Activated T-cell treated with anti-CD3 and anti-CD28 coated beads for 1 hour (primary cell): ENCODE measurements at places on chromosomes 2 and 18.
A peak's percentile ranks its signal among the peaks of the same experiment; 100 is the strongest.

- DNase-seq = no peak
Observed at GRCh38 chr2:237596520-237597195, 6.1 kb upstream of the RAB17 start.

- no peak for DNase-seq
Observed at GRCh38 chr2:144950899-144951560, 431.1 kb upstream of the ZEB2 start.

GRCh38 chr18:25818505-25818904 is 271.9 kb downstream of the SS18 start:
- no peak for DNase-seq

GRCh38 chr2:120441744-120442471 is 96.0 kb downstream of the INHBB start:
- DNase-seq = no peak

GRCh38 chr2:117931978-117932377 is 81.9 kb downstream of the CCDC93 start:
- DNase-seq = no peak

DNA sequence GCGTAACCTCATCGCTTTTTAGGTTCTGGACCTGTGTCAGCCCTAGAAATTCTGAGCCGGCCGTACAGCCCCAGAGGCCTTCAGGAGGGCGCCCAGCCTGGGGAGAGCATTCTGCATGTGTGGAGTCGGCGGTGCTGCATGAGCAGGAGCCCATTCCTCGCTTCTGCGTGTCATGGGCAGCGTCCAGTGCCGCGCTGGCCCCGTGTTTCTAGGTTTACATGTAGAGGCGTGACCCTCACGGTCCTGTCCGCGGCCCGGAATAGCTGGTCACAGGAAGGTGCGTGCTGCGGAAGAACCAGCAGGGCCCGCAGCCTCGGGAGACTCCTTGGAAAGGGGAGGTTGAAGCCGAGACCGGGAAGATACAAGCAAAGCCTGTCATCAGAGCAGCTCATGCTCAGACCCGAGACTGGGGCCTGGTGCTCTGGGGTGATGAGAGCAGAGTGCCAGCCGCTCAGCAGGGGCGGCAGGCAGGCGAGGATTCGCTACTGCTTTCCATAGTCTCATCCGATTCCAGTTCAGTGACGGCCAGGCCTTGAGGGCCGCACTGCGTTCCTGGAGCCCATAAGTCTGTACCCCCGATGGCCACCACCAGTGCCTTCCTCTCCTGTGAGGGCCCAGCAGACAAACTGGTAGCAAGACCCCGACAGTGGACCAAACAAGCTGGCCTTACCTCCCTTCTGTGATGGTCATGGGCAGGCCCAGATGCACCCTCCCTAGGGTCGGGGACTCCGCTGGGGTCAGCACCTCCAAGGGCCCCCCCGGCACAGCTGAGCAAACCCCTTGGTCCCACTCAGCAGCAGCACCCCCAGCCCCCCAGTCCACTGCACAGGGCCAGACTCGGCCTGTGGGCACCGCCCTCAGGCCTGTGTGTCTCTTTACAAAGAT is 15.6 kb upstream of the NFATC1 start:
- DNase-seq = no peak

- DNase-seq = no peak
Observed at GRCh38 chr2:178796079-178796677, 11.0 kb downstream of the TTN start.

DNA sequence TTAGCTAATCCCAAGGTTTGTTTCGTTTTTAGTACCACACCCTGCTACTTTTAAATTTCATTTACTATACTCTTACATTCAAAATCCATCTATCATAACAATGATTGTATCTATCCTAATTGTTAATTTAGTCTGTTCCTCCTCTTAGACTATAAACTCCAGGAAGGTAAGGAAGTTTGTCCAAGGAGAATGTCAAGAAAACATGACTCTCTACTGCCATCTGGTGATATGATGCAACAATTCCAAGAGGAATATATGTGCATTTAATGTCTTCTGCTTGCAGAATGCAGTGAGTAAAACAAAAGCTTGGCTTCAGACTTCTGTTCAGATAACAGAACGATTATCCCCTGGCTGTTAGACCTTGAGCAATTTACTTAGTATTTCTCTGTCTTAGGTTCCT is 1267.1 kb downstream of the LRP1B start:
- DNase-seq = no peak

DNA sequence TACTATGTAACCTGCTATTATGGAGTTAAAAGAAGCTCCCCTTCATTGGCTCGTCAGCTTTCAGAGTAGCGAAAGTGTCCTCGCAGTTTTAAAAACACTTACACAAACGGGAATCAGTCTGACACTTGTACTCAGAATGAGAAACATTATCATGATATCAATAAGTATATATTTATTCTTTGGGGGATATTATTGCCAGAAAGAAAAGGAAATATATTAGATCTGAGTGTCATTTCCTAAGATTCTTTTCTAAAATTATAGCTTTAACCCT is 584.5 kb downstream of the ZEB2 start:
- no peak for DNase-seq

DNA sequence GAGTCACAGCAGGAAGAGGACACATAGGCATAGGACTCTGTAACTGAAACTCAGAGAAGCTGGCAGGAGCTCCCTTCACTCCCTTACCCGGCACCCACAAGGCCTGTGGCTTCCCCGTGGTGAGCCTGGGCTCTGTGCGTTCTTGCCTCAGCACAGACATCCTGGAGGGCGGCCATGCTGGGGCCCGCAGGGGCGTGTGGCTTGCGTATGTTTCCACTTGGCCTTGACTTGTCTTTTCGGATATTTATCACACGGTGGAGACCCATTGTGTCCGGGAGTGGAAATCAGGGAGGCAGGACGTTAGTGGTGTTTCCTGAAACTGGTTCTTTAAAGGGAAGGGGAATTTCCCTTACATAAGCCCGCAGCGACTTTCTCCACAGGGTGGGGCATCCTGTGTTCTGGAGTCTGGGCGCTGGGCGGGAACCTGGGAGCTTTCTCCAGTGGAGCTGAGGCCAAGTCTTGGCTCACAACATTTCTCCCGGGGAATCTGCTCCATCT is 49.9 kb upstream of the EML6 start:
- DNase-seq = no peak

DNA sequence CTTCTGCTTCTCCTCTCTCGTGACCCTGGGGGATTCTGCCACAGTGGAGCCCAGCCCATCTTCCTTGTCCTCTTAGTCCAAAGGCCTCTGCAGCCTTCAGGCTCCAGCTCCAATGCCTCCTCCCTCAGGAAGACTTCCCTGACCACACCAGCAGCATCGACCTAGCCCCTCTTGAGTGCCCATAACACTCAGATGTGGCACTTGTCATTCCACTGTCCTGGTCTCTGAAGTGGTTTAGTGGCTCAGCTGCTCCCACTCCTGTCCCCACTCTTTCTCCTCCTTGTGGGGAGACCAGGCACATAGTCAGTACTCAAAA is 97.5 kb downstream of the STPG4 start:
- DNase-seq = no peak

DNA sequence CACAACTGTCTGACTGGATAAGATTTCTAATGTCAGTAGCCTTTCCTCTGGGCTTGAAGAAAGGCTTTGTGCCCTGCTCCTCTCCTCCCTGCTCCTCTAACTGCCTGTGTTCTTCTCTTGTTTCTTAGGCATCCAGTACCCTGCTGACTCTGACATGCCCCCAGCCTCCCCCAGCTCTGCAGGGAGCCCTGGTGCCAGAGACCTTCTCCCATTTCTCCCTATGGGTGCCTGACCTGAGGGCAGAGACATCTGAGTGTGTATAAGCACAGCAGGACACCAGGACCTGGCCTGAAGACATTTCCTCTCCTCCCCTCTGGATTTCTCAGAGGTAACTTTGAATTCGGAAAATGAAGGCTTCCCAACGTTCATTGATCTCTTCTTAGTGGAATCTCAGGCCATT is 23.6 kb downstream of the RNF144A start:
- DNase-seq = no peak

GRCh38 chr2:82283075-82283474 is 1978.5 kb upstream of the LRRTM1 start:
- no peak for DNase-seq

- DNase-seq = no peak
Observed at GRCh38 chr2:215941726-215942125, 71.6 kb downstream of the MREG start.

GRCh38 chr2:199302851-199303250 is 154.9 kb downstream of the SATB2 start:
- DNase-seq = no peak

DNA sequence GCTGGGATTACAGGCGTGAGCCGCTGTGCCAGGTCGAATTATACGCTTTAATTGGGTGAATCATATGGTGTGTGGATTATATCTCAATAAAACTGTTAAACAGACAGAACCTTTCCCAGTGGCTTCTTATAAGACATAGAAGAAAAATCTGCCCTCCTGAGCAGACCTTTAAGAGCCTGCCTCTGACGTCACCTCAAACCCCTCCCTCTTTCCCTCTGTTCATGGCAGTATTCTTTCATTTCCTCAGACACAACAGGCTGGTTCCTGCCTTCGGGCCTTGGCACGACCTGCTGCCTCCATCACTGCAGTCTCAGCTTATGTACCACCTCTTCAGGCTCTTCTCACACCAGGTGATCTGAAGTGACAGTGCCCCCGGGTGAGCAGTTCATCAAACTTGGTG is 14.0 kb upstream of the PDIA6 start:
- no peak for DNase-seq

DNA sequence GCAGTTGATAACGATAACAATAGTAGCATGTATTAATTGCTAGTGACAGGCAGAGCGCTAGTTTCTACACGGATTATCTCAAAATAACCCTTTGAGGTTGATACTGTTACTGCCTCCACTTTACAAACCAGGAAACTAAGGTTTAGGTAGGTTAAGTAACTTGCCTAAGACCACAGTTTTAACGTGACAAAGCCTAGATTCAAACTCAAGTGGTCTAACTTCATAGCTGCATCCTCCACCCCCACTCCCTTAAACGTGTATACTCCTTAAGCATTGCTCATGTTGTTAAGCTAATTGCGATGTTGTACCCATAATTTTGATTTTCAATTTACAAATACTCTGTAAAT is 1.2 kb downstream of the ME2 start:
- no peak for DNase-seq

- no peak for DNase-seq
Observed at GRCh38 chr2:159506764-159507440, 109.4 kb downstream of the BAZ2B start.

DNA sequence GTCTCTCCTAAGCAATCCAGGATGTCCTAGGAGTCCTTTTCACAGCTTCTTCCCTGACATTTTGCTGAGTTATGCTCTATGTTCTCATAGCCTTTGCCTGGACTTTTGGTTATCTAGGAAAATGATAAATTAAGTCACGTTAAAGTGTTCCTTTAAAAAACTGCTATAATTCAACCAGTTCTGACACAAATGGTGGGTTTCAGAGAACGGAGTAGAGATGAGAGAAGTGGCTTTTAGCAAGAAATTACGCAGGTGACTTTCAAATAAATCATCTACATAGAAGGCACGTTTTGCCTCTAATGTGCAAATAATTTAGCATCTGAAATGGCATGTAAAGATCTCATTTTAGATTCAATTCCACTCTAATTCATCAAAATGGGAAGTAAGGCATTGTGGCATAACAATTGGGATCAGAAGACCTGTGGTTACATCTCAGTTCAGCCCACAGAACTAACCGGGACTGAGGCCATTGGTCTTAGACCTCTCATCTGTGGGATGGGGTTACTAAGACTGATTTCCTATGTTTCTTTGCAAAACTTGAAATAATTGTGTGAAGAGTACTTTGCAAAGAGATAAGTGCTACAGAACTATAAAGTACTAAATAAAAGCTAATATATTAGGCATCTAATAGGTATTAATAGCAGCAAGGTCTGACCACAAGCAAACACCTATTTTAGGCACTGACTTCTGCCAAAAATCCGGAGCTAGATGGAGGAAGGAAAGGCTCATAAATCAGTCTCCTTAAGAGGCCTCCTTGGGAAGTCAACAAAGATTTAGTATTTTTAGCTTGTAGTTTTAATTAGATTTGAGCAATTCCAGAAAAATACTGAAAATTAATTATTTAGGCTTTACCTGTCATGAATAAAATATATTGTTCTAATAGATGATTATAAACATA is 211.4 kb downstream of the PIEZO2 start:
- DNase-seq = no peak

- DNase-seq = peak; percentile 22
Observed at GRCh38 chr2:86368161-86368824, 30.9 kb upstream of the REEP1 start.

DNA sequence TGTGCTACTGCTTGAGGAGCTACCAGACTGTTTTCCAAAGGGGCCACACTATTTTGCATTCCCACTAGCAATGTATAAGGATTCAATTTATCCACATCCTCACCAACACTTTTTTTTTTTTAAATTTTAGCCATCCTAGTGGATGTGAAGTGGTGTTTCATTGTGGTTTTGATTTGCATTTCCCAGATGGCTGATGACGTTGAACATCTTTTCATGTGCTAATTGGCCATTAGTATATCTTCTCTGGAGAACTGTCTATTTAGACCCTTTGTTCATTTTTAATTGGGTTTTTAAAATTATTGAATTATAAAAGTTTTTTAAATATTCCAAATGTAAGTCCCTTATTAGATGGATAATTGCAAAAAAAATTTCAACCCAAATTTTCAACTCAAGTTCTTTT is 121.1 kb downstream of the MAPK4 start:
- DNase-seq = no peak

GRCh38 chr2:105325389-105325963 is 4.1 kb downstream of the TGFBRAP1 start:
- no peak for DNase-seq

- no peak for DNase-seq
Observed at GRCh38 chr2:225534697-225535096, 135.2 kb downstream of the NYAP2 start.

- no peak for DNase-seq
Observed at GRCh38 chr2:197107291-197108269, 181.1 kb upstream of the PGAP1 start.

DNA sequence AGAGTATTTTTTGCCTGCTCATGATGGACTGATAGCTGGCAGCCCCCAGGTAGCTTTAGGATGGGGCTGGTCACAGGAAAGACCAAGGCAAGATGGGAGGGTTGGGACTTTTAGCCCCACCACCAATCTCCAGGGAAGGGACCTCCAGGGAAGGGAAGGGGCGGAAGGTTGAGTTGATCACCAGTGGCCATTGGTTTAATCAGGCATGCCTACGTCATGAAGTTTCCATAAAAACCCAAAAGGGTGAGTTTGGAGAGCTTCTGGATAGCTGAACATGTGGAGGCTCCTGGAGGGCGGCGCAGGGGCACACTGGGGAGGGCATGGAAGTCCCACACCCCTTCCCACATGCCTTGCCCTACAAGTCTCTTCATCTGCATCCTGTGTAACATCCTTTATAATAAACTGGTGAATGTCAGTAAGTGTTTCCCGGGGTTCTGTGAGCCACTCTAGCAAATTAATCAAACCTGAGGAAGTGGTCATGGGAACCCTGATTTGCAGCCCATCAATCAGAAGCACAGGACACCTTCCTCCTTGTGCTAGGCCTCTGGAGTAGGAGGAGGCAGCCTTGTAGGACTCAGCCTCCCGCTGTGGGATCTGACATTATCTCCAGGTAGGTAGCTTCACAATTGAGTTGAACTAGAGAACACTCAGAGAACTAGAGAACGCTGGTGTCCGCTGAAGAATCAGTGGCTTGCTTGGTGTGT is 30.3 kb downstream of the RAB31 start:
- DNase-seq = no peak
